T-helper 9 cell (primary cell): ENCODE measurements at places on chromosomes 5 and 9.

- no peak for DNase-seq
These were observed 81.9 kb upstream of the FREM1 start for GRCh38 chr9:14992081-14992480.

GRCh38 chr9:93198117-93198837 lies 14.3 kb downstream of the WNK2 start:
- DNase-seq = no peak

GRCh38 chr5:98769959-98770208 lies 3.6 kb upstream of the RGMB start:
- DNase-seq = no peak

- no peak for DNase-seq
These were observed 70.8 kb upstream of the UNC5A start for GRCh38 chr5:176739461-176740051.

GRCh38 chr5:167413506-167413905 lies 877.9 kb upstream of the WWC1 start:
- DNase-seq = no peak

DNA sequence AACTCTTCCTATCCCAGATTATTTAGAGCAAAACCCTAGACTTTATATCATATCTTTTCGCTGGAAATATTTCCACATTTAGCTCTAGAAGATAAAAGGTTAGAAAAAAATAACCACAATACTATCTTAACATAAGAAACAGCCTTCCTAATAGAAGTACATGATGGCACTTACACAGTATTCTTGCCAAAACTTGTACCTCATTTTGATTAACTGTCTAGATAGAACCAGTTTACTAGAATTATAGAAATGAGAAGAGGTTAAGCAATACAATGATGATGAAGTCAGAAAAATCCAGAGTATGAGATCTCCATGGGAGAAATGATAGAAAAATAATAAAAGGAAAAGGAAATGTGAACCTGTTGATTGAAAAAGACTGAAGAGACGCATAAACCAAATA lies 63.1 kb downstream of the SLC12A2 start:
- no peak for DNase-seq

DNA sequence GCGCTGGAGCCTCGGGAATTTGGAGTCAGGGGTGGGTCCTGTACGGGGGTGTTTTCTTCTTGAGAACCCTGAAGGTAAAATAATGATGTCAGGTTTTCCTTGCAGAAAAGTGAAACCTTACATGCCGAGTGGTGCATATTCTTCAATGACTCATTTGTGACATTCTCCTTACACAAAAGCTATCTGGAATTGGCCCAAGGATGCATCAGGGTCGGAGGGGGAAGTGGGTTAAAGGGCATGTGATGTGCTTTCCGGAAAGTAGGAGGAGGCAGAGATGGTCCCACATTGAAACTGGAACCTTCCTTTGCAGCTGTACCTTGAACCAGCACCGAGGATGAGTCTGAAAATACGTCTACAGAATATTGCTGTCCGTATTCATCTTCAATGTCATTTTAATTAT lies 411.2 kb upstream of the IRX4 start:
- DNase-seq = no peak

- no peak for DNase-seq
These were observed 61.5 kb downstream of the RAI14 start for GRCh38 chr5:34717426-34718327.

GRCh38 chr9:82597241-82598203 lies 465.4 kb downstream of the RASEF start:
- no peak for DNase-seq

DNA sequence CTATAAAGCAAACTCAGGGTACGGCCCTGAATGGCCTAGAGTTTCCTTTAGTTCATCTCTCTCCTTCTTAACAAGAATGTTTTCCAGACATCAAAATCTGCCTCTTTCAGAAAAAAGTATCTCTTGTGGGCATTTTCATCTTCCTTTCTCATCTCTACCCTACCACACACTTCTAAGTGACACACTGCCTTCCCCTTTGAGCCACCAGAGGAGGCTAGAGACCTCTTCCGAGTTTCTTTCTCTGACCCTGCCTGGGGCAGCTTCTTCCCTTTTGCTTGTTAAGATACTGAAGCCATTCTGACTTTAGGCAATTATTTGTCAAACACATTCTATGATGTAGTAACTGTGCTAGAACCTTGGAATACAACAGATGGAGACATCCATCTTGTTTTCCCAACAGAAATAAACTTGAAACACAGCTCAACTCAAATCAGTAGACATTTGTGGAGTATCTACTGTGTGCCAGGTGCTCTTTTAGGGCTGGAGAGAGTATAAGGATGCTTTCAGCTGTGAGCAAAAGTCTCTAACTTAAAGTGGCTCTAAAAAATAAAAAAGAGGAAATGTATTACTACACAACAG lies 8.6 kb upstream of the SV2C start:
- no peak for DNase-seq

DNA sequence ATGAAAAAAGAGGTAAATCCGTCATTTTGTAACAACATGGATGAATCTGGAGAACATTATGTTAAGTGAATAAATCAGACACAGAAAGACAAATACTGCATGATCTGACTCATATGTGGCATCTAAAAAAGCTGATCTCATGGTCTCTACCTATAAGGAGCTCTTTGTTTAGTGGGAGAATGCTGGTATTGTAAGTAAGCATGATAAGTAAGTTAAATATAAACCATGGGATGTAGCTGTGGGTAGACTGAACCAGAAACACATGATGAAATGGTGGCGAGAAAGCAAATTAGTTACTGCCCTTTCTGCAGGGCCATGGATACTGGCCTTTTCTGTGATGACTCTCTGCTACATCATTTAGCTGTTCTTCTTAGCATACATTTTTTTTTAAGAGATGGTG lies 66.4 kb upstream of the RUSC2 start:
- no peak for DNase-seq

- no peak for DNase-seq
These were observed 48.3 kb upstream of the SPATA31C2 start for GRCh38 chr9:88186495-88187110.

GRCh38 chr5:169563369-169563768 lies 20.2 kb upstream of the SPDL1 start:
- DNase-seq = no peak
